ENCODE measurements at places on chromosomes 2 and 18.

DNA sequence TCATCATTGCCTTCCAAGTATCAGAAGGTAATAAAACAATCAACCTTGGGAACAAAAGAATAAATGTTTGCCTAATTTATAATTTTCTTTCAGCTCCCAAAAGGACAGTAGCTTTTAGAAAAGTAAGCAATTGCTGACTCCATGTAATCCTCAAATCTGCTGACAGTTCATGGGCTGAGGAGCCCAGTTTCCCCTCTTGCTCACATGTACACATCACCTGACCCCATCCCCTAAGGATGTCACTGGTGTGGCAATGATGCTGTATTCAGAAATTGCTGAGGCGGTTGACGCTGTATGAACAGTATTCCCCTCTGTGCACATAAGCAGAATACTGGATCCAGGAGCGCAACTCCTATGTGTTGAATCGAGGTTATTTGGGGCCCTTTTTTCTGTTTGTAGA lies 56.1 kb upstream of the LYPD1 start:
- no peak for DNase-seq

DNA sequence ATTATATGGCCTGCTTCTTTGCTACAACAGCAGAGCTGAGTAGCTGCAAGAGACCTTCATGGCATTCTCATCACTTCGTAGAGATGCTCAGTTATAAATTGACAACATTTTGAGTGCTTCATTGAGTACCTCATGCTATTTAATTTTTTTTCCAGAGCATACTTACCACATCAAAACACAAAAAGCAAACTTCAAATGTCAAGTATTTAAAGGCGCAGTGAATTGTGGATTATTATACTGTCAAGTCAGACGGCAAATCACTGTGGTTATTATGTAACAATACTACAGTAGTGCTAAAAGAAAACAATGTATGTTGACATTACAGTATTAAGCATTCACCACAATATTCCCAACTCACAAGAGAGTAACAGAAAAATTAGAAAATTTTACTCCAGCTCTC lies 12.5 kb downstream of the ZC3H8 start:
- DNase-seq: no peak

DNA sequence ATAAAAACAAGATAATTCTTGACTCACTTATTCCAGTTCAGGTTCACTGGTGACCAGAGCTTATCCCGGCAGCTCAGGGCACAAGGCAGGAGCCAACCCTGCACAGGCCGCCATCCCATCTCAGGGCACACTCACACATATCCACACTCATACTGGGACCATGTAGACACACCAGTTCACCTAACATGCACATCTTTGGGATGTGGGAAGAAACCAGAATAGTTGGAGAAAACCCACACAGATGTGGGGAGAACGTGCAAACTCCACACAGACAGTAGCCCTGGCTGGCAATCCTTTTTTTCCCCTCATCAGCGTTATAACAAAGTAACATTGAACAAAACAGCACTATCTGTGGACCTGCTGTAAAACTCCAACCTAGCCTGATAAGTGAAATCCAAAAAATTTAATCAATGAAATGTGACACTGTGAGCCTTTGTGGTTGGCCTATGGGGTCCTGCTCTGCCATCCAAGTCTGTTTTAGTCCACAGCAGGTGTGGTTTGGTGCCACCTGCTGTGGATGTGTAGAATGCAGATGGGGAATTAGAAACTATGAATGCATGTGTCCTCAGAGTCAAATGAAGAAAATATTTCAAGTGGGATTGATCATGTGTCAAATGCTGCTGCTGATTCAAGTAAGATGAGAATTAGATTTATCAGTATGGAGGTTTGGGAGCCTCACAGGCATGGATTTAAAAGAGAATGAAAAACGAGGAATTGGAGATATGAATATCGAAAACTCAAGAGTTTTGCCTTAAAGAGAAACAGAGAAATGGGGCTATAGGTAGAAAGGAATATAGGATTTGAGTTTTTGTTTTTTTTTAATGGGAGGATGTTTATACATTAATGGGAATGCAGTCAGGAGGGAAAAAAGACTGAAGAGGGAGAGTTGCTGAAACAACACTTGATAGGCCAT lies 47.0 kb downstream of the UGP2 start:
- DNase-seq: peak; percentile 24

DNA sequence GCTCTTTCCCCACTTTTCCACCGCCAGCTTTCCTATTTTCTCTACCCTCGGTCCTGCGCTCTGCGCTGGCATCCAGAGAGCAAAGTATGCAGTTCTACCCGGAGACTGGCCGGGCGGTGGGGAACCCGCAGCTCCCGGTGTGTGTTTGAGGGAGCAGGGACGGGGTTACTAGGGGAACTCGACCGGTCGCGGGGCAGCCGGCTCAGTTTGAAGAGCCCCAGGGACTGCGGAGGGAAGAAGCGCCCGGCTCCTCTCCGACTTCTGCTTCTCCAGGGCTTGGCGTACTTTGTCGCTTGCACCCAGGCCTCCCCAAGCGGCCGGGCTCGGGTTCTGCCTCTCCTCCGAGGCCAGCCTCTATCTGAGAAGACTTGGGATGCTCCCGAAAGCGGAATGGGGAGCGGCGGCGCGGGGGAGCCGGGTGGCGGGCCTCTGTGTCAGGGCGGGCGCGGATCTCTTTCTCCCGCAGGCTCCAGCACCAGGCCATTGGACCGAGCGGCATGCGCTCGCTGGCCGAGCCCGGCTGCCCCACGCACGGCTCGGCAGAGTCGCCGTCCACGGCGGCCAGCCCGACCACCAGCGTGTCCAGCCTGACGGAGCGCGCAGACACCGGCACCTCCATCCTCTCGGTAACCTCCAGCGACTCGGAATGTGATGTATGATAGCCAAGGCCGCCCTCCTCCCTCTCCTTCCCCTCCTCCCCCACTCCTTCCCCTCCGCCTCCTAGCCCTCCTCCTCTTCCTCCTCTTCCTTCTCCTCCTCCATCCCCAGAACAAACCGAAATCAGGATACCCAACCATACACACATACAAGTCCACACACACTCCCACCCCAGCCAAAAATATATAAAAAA lies 2.8 kb downstream of the SIX3 start:
- DNase-seq: no peak

GRCh38 chr18:57859314-57859713 lies 56.2 kb upstream of the ATP8B1 start:
- no peak for DNase-seq

DNA sequence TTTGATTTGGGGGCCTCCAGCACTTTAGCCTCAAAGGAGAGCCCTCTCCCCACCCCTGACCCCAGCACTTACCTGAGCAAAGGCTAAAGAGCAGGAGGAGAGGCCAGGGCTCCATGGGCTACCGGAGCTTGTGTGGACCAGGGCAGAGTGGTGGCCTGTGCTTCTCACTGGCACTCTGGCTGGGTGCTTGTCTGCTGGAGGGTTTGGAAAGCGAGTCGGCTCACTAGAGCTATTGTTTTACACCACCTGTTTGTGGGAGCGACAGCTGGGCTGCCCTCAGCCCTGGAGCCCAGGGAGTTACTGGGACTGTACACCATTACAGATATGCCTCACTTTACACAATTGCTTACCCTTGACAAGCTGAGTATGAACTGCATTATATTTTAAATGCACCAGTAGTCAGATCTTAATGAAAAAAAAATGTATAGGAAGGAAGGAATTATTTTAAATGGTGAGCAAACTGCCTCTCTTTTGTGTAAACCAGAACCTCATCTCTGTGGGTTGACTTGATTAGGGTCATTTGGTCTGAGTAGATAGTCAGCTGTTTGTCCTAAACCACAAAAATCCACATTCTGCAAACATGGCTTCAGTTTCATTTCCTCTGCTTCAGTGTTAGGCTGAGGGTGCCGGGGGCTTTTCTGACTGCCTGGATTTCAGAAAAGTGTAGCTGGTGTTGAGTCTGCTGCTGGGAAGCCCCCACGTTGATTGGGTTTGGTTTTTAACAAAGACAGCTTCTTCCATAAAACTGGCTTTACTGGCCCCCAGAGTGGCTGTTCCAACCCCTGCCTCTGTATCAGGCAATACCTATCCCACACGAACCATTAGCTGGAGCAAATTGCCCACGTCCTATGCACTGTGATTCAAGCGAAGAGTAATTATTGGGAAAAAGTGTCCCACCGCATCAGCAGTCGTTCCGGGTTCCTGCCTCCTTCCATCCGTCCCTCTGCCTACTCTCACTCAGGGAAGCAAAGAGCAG lies at the start of gene CHRNA1:
TSS of gene CHRNA1 (minus strand) at position 193 of the 976 bp plus-strand sequence. CDS start at position 115, 78 bp downstream.
- no peak for DNase-seq

DNA sequence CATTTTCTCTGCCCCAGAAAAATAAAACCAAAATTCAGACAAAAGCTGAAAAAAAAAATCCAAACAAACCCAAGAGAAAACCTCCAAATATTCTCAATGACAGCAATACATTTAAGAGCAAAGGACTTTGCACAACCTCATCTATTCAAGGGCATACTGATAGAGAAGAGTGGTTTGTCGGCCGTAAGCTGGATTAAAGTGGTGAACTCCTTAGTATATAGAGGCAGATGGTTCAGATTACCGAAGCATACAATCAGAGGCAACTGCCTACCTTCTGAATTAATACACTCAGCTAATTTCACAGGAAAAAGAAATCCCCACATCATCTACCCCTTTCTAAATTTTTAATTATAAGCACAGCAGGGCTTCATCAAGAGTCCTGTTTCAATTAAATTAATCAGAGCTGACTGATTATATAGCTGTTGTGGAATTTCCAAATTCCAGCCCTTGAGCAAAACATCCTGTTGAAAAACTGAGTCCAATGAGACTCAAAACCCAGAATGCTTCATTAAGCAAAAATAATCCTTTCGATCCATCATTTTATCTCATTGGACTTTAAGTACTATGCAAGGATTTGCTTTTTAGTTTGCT lies at the start of gene CPLX4:
TSS of gene CPLX4 (minus strand) at position 190 of the 591 bp plus-strand sequence. CDS start at position 3, 187 bp downstream.
- DNase-seq: no peak

- no peak for DNase-seq
Measured at GRCh38 chr2:186637497-186637800, 47.6 kb downstream of the ITGAV start.

DNA sequence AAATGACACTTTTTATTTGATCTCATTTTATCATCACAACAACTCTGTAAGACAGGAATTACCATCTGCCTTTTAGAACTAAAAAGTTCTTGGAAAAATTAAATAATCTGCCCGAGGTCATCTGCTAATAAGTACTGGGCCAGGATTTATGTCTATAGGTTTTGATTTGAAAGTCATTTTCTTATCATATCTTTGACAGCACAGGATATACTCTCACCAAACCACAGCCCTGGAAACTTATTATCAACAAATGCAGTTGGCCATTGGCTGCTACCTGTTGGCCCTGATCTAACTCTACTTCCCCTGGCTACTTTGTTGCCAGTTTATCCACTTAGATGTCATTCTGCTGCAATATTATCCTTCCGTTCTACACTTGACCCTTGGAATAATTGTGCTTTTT lies 354.6 kb downstream of the RAD51AP2 start:
- no peak for DNase-seq

DNA sequence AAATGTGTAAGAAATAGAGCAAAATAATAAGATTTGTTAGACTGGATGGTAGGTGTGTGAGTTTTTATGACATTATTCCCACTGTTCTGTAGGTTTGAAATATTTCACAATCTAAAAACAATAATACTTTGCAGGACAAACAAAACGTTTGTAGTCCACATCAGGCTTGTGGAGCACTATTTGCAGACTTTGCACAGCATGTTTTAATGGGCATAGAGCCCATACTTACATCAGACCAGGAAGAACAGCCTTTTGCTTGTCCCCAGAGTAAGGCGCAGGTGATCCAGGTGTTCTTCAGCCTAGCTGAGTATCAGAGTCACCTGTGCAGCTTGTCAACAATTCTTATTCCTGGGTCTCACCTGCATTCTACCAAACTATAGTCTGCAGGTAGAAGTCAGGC lies 9.1 kb upstream of the STK39 start:
- DNase-seq: no peak
